ENCODE measurements at places on chromosomes 7 and 10. TPM values are rescaled to one million over a fixed set of nuclear protein-coding genes. Genes with fewer than 3 reads are reported as not detected.

FKBP6 gene
- not detected for polyA plus RNA-seq

JAKMIP3 gene
- 1.5 TPM for polyA plus RNA-seq

CHST3 gene
- polyA plus RNA-seq = 17.1 TPM

INPP5F gene
- polyA plus RNA-seq = 11.6 TPM

GNGT1 gene
- polyA plus RNA-seq = not detected

HKDC1 gene
- 0.28 TPM for polyA plus RNA-seq

SCIN gene
- 1.3 TPM for polyA plus RNA-seq

FASTK gene
- 87.8 TPM for polyA plus RNA-seq

IGFBP1 gene
- polyA plus RNA-seq = 0.04 TPM

ARPC1A gene
- polyA plus RNA-seq = 99.2 TPM

ADAMTS14 gene
- polyA plus RNA-seq = 0.46 TPM

PRRT4 gene
- polyA plus RNA-seq = 1.3 TPM

TMEM176B gene
- 84.0 TPM for polyA plus RNA-seq

SFTPD gene
- 0.47 TPM for polyA plus RNA-seq

HABP2 gene
- polyA plus RNA-seq = 0.10 TPM

PDZD7 gene
- 0.46 TPM for polyA plus RNA-seq

SFTPA2 gene
- 0.32 TPM for polyA plus RNA-seq

VWDE gene
- 0.06 TPM for polyA plus RNA-seq

ABCC2 gene
- 2.4 TPM for polyA plus RNA-seq

GNG11 gene
- polyA plus RNA-seq = 31.9 TPM

HGF gene
- polyA plus RNA-seq = 12.3 TPM

IL6 gene
- 6.9 TPM for polyA plus RNA-seq

TMEM184A gene
- 6.7 TPM for polyA plus RNA-seq

SGCE gene
- polyA plus RNA-seq = 85.3 TPM

SPOCK2 gene
- 10.1 TPM for polyA plus RNA-seq

ASZ1 gene
- polyA plus RNA-seq = not detected

CLDN4 gene
- polyA plus RNA-seq = 127 TPM

SOSTDC1 gene
- 2.3 TPM for polyA plus RNA-seq

MMP21 gene
- polyA plus RNA-seq = not detected

CCZ1 gene
- polyA plus RNA-seq = 47.1 TPM

ANXA8 gene
- polyA plus RNA-seq = 14.3 TPM

EBLN1 gene
- not detected for polyA plus RNA-seq

ADARB2 gene
- polyA plus RNA-seq = 1.0 TPM

PRKG1 gene
- 17.1 TPM for polyA plus RNA-seq

NME8 gene
- not detected for polyA plus RNA-seq

CYP2C8 gene
- polyA plus RNA-seq = 0.95 TPM

CFAP46 gene
- polyA plus RNA-seq = not detected

GPR141 gene
- polyA plus RNA-seq = 0.16 TPM
